Osteocyte (in vitro differentiated cells): ENCODE measurements at places on chromosomes 7 and 10.

- no peak for DNase-seq
Observed at GRCh38 chr7:2637505-2638223, 5.9 kb downstream of the TTYH3 start.

GRCh38 chr7:101618207-101618839, 10.8 kb downstream of the MYL10 start:
- no peak for DNase-seq

DNA sequence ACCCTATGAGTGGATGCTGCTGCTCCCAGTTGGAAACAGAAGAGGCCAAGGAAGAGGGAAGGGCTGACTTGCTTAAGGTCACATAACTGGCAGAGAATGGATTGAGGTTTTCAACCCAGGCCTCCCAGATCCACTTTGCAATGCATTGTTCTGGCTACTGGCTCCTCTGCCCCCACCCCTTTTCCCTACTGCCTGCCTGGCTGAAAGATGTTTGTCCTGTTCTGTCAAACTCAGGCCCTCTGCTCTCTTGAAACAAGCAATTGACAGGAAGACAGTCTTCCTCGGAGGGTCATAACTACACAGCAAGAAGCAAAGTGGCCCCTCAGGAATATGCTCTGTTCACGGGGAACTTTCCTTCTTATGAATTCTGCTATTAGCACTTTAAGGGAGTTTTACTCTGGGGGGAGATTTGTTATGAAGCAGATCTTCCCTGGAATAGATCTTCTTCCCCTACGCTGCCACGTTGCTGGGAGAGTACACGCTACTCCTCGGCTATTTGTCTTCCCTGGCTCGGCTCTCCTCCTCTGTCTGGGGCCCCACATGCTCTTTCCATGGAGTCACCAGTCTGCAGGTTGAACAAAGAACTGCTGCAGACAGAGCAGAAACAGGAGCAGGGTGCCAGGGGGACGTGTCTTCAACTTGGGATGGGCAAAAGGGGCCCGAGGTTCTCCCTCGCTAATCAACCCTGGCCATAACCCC, 436.1 kb downstream of the TYW1 start:
- no peak for DNase-seq

DNA sequence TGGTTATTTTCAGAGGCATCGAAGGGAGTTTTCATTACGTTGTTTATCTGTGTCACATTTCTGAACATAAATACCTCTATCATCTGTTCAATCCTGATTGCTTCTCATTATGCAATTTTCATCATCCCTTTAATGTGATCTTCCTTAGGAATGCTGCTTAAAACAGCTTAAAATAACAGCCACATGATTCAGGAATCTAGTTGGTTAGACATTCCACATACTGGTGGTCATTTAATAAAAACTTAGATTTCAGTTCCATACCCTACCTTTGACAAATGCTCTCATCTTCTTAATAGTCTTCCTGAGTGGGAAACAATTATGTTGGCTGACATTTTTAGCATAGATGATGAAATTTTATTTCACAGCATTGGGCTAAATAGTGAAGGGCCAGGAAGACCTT, 191.3 kb upstream of the CDCA7L start:
- DNase-seq: no peak

- no peak for DNase-seq
Observed at GRCh38 chr7:151699928-151700319, 177.0 kb downstream of the PRKAG2 start.

DNA sequence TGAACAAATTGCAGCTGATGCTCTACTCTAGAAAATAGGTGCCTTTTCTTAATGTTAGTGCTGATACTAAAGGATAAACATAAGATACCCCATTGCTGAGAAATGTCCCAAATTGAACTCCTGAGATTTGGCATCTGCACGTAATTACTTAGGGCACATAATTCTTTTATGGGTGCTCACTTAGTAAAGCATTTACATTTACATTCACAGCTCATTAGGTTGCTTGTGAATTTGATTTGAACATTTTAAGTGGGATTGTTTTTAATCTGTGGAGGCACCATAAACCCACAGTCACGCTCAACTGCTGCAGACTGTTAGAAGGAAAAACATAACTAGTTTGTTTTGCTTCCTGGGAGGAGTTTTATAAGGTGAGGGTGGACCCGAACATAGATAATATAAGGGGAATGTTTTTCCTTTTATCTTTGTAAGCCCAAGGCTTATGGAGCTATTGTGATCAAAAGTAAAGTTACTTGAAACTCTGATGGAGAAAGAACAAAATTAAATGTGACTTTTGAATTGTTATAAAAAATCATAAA, 560.8 kb downstream of the REEP3 start:
- DNase-seq: no peak

DNA sequence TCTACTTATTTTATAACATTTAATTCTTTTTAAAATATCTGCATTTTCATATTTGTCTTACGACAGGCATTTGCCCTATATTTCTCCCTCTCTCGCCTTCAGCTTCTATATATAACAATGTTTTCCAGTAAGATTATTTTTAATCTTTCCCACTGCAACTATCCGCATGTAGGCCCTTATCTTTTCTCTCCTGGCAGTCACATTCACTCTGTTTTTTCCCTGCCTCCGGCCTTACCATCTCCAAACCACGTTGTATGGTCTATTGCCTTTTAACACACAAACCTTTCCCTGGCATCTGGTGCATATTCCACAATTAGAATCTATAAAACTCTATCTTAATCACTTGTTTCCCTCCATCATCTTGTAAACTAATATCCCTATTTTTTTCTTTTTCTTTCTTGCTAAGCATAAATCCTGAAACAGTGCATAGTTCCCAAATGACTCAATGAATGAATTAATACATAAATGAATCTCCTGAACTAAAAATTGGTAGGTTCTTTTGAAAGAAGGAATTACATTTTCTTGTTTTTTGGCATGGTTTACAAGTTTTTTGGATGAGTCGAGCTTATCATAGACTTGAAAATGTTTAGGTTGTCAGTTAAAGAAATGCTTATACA, 173.2 kb downstream of the SEMA3A start:
- DNase-seq: no peak

DNA sequence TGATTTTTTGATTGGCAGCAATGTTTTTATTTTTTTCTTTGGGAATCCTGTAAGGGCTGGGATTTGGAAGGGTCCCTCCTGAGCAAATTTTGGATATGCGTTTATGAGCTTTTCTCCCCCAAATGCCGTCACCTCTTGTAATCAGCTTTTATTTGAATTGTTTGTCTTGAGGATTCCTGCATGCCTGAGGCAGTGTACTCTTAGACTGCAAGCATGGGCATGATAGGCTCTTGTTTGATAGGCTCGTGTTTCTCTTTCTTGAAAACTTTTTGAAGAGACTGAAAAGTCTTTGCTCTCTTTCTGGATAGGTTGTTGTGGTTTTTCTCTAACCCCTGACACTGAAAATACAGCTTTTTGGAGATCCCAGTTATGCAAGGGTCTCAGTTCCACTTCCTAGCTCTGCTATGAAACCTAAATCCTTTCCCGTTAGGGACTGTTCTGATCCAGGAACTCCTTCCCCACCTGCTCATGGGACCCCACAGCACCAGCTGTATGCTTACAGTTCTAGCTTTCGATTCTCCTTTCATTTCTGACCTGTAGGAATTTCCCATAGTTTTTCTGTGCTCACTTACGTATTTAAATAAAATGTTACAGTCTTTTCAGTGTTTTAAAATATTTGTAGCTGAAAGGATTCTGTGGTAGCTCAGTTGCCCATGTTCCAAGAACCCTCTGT, 17.2 kb downstream of the TSPAN13 start:
- no peak for DNase-seq

DNA sequence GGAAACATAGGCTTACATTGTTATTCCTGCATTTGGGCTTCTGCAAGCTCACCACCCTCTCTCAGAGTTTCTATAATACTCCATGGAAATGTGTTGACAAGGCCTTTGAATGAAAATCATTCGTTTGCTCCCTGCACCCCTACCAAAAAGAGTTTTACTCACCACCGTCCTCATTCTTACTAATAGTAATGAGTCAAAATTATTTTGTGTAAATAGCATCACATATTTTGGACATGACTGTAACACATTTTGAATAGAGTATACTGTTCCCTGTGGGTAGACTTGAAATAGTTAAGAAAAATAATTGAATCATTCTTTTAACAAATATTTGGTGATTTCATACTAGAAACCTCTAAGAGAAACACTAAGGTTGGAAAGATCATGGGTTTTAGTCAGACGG, 84.6 kb downstream of the AKAP9 start:
- DNase-seq: no peak

DNA sequence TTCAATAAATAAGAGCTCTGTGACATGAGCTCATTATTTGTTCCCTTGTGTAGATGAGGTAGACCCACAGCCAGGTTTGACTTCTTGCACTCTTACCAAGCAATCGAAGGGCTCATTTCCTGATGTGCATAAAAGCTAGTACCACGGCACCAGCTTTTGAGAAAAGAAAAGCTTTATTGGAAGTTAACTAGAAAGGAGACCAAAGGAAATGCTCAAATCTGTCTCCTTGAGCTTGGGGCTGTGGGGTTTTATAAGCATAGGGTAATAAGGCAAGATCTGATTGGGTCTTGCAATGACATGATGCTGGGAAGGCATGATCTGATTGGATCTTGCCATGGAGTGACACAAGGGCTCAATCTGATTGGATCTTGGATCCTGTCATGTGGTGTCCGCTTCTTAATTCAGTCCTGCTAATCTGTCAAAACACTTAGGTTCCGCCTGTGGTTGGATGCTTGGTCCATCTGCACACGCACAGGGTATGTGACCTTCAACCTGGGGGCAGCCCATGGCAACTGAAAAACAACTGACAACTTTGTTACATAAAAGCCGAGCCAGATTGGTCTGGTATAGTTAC, 47.8 kb upstream of the FRMD4A start:
- DNase-seq: no peak

DNA sequence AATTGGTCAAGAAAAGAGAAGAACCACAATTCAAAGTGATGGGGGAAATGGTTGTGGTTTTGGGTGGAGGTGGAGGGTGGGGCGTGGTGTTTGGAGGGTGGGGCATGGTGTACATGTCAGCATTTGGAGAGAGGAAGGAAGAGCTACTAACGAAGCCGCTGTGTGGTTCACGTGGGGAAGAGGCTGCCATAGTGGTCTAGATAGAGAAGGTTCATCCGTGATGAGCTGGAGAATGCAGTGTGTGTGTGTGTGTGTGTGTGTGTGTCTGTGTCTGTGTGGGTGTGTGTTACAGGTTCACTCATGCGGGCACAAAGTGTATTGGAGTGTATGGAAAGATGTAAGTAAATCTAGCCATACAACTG, 6.1 kb upstream of the VCL start:
- no peak for DNase-seq

DNA sequence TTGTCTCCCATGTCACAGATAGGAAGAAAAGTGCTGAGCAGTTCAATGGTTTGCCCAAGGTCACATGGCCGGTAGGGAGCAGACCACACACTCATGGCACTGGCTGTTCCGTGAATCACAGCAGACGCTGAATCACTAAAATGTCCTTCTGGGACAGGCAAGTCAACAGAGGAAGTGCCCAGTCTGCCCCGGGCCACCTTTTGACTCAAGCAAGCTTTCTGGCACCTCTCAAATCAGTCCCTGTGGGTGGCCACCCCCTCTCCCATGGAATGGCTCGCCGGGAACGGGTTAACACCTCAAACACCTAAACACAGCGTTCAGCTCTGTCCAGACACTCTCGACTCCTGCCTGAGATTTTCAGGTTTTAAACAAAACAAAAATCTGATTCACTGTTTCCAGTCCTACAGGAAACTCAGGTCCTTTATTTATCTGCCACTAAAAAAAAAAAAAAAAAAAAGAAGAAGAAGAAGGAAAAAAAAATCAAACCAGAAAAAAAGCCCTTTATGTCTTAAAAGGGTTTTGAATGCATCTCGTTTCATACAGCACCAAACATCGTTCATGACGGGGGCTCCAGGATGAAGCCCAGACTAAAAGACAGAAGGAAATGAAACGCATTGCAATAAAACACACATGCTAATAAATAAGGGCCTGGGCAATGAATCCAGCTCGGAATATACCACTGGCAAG, 15.5 kb downstream of the CARD11 start:
- DNase-seq: no peak

GRCh38 chr10:119323085-119324016, 116.0 kb downstream of the GRK5 start:
- DNase-seq: no peak

DNA sequence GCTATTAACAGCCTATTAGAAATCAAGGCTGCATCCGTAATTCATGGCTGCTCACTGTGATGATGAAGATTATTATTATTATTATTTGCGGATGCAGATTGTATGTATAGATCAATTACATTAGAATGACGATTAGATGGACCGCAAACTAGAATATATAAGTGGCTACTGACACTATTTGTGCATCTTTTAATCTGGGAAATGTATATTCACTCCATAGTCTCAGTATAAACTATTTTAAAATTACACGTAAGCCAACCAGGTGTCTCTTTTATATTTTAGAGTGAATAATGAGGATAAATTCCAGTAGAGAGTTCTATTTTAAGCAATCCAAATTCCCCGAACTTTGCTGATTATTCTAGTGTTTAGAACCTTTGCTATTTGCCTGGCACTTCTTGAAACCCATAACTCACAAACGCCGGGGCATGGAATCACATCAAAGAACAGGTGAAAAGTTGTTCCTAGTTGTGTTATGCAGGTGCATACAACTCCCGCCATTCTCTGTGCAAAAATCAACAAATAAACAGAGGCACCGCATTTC, 509 bp upstream of the ING3 start:
- no peak for DNase-seq

GRCh38 chr10:21985541-21985940, 18.0 kb downstream of the DNAJC1 start:
- no peak for DNase-seq

GRCh38 chr7:33807779-33808482, 97.4 kb upstream of the BMPER start:
- peak; percentile 70 for DNase-seq

DNA sequence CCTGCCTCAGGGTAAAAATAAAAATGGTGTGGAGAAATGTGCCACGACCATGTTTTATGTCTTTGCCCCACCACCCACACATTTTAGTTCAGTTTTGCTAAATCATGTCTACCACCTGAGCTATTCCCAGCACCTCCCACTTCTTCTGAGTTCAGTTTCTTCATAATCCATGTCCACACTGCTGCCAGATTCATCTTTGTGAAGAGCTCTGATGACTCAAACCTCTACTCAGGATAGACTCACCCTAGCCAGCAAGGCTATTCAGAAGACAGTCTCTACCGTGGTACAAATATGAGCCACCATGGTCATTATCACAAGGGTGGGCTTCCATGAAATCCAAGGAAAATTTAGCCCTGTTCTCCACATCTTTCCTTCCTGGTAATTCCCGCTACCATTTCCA, 231.1 kb upstream of the PRKCQ start:
- DNase-seq: no peak

GRCh38 chr10:102657984-102658724, 13.9 kb downstream of the TRIM8 start:
- no peak for DNase-seq

DNA sequence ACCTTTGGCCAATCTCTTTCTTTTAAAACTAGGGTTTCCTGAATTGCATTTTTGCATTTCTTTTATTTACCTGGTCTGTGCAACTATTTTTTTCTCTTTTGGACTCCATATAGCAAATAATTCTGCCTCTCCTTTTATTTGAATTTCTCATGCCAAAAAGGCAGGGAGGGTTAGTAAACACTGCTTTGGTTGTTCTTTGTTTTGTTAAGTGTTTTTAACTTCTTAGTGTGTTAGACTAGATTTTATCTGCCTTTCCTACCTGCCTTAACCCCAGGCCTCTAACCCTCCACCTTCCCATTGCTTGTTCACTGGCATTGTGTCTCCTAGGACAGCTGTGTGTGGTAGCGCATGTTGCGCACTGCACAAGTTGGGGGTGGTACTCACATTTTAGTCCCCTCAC, 18.1 kb downstream of the ZMIZ1 start:
- no peak for DNase-seq

GRCh38 chr7:21071561-21072501, 285.1 kb upstream of the SP8 start:
- DNase-seq: no peak

GRCh38 chr10:89075631-89076030, 85.0 kb downstream of the FAS start:
- no peak for DNase-seq
